KG1 (cell line): ENCODE measurements at places on chromosomes 1 and 21.

GRCh38 chr1:119009312-119009655, 21.1 kb upstream of the TBX15 start:
- DNase-seq, result no peak

DNA sequence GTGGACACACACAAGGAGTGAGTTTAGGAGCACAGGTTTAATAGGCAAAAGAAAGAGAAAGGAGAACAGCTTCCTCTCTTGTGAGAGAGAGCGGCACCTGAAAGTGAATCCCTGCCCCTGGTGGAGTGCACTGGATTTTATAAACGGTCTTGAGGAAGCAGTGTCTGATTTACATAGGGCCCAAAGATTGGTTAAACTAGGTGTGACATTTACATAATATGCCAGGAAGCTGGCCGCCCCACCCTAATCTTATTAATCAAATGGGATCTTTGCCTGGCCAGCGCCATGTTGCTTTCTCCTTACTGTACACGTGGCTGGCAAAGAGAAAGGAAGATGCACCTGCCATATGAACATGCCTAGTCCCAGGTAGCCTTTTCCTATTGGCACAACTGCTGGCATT, 38.7 kb downstream of the CFH start:
- DNase-seq, result no peak

DNA sequence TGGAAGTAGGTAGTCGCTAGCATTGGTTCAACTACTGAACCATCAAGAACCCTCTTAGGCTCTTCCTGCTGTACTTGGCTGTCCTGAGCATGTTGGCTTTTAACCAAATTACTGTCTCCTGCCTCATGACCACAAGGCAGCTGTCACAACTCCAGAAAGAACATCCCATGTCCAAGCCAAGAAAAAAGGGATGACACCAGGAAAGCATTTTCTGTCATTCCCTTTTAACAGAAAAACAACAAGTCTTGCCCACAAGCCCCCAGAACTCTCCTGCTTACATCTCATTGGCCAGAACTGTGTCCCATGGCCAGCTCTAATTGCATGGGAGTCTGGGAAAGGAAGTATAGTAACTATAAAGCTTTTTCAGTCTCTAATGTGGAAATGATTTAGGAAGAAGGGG, 2.4 kb upstream of the RNU5D-1 start:
- no peak for DNase-seq

- DNase-seq, result no peak
These were observed 335.7 kb upstream of the NCAM2 start for GRCh38 chr21:20662514-20662913.

DNA sequence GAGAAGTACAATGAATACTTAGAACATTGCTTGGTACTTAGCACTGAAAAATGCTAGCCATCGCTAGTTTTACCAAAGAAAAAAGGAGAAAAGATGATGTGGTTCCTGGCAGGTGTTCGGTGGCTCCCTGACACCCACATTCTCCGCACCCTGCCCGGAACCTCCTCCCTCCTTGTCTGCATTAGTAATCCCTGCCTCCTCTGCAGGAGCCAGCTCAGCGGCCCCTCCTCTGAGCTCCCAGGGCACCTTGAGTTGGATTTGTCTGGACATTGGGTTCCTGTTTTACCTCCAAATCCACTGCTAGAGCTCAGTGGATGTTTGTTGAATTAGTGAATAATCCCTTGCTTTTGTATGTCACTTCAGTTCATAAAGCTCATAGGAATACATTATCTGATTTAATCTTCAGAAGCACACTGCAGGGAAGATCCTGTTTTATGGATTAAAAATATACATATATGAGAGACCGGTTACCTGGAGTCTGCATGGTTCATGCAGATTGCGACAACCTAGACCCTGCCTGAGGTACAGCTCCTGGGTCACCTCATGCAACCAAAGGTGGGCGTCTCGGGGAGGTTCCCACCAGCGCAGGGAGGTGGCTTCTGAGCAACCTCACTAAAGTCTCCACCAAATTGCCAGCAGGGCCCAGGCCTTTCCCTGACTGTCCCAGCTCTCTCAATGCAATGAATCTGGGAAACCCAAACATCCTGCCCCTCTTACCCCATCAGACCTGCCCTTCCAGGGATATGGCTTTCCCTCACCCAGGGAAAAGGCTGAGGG, 24.2 kb downstream of the PCAT6 start:
- no peak for DNase-seq
